ENCODE measurements at places on chromosomes 1 and 21.

- DNase-seq, result no peak
Observed at GRCh38 chr1:44568128-44568900, 106.0 kb downstream of the TMEM53 start.

GRCh38 chr1:46818591-46818990 is 19.7 kb downstream of the CYP4B1 start:
- DNase-seq, result no peak

GRCh38 chr21:42191696-42192595 is 27.0 kb upstream of the ABCG1 start:
- no peak for DNase-seq

GRCh38 chr1:219367496-219367895 is 193.8 kb downstream of the LYPLAL1 start:
- DNase-seq, result no peak

- DNase-seq, result no peak
Observed at GRCh38 chr1:46001081-46001785, 131.2 kb downstream of the PIK3R3 start.

DNA sequence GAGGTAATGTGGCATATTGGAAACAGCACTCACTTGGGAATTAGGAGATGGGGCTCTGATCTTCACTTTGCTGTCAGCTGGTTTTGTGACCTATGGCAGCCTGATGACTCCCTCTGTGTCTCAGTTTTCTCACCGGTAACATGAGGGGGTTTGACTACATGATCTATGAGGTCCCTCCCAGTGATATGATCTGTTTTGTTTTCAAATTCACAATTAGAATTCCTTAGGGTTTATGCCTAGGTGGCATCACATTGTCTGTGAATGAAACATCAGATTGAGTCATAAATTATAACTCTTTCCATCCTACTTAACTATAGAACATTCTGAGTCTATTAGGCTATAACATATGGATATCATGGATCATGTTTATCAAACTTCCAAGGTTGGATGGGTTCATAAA is 386.6 kb downstream of the PTBP2 start:
- DNase-seq, result peak; percentile 56

- no peak for DNase-seq
Observed at GRCh38 chr1:183831311-183831710, 26.4 kb downstream of the RGL1 start.

GRCh38 chr21:38756746-38757145 is 49.0 kb upstream of the ETS2 start:
- peak; percentile 90 for DNase-seq
